Stomach (tissue), 19 donors: ENCODE measurements at places on chromosomes 5 and 9. TPM values are rescaled to one million over a fixed set of nuclear protein-coding genes. Genes with fewer than 3 reads are reported as not detected.

DNA sequence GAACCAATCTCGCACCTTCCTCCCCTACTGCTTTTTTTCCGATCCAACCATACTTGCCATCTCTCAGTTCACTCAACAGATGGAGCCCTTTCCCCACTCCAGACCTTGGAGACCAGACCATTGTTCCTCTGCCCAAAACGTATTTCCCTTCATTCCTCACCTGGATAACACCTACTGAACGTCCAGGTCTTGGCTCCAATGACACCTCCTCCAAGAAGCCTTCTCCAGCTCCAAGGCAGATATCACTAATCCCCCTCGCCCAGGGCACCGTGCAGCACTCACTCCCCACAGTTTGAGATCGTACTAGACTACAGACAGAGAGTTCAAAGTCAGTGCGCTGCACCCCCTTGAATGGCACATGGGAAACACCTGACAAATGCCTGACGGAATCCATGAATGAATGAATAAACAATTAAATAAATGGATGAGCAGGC is 47.1 kb upstream of the AKNA start:
- H3K27ac ChIP-seq, result no peak overlapping the region
- no peak overlapping the region for H3K4me3 ChIP-seq
- H3K4me1 ChIP-seq, result no peaks in the 10 kb centered on the region
- peaks cover 6% of the 10 kb centered on the region for H3K36me3 ChIP-seq
- peak; percentile 70 for DNase-seq

- H3K27ac ChIP-seq, result no peak overlapping the region
- no peak overlapping the region for H3K4me3 ChIP-seq
- H3K36me3 ChIP-seq, result peaks cover 42% of the 10 kb centered on the region
- H3K4me1 ChIP-seq, result peaks cover 18% of the 10 kb centered on the region
These were observed 103.1 kb downstream of the SERINC5 start for GRCh38 chr5:80152778-80153177.

DNA sequence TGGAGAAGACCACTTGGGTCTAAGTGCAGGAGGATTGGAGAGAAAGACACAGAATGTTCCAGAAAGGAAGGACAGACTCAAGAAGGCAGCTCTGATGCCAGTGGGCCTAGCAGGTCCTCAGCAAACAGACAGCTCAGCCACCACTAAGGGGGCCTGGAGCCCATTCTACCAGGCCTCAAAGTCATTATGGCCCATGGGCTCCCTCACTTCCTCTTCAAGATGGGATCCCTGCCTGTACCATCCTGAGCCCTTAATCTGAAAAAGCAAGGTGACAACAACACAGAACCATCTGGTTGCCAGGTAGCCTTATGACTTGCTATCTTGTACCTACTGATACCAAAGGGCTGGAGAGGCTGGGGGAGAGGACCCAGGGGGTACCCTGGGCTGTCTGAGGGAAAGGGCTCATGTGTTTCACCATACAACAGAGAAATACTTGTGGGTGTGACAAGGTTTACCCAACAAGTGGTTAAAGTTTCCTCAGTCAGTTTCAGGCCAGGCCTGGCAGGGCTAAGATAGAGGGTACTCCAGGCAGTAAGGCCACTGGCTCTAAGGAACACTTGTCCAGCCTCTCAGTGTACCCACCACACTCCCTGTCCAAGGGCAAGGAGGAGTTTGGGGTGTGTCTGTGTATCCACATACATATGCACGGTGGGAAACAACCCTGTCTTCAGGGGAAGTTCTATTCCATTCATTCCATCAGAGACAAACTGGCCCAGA is 30.7 kb downstream of the TCF7 start:
- DNase-seq, result peak; percentile 4
- H3K36me3 ChIP-seq, result peaks cover 86% of the 10 kb centered on the region
- no peak overlapping the region for H3K4me3 ChIP-seq
- no peak overlapping the region for H3K27ac ChIP-seq
- peaks cover 56% of the 10 kb centered on the region for H3K4me1 ChIP-seq
- H3K27me3 ChIP-seq, result no peaks in the 10 kb centered on the region

DNA sequence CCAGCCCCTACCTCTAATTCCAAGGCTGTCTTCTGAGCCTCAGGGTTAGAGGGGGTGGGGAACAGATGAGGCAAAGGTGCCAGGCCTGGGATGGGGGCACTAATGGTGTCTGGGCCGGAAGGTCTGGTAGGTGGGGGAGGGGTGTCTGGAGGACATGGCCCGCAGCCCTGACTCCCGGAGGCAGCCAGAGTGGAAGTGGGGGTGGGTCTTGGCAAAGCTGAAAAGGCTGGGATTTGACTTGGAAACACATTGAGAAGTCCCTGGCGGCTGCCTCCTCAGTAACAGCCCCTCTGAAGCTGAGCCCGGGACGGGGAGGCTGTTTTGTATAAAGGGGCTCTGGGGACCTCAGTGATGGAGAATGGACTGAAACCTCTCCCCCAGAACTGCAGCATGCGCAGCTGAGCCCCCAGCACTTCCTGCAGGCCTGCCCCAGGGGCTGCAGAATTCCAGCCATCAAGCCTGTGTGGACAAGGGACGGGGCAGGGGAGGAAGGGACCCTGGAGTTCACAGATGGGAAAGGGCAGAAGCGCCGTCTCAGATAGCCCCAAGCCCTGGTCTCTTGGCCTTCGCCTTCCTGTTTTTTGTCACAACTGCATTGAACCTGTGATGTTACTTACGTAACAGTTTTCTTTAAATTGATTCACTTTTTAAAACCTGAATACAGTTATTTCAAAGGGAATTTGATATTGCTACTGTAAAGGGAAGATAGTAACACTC is 49.3 kb upstream of the SYNPO start:
- no peak overlapping the region for H3K4me3 ChIP-seq
- DNase-seq, result no peak
- peaks cover 41% of the 10 kb centered on the region for H3K4me1 ChIP-seq
- H3K27me3 ChIP-seq, result no peaks in the 10 kb centered on the region
- H3K27ac ChIP-seq, result peak overlapping the region; percentile 60

DNA sequence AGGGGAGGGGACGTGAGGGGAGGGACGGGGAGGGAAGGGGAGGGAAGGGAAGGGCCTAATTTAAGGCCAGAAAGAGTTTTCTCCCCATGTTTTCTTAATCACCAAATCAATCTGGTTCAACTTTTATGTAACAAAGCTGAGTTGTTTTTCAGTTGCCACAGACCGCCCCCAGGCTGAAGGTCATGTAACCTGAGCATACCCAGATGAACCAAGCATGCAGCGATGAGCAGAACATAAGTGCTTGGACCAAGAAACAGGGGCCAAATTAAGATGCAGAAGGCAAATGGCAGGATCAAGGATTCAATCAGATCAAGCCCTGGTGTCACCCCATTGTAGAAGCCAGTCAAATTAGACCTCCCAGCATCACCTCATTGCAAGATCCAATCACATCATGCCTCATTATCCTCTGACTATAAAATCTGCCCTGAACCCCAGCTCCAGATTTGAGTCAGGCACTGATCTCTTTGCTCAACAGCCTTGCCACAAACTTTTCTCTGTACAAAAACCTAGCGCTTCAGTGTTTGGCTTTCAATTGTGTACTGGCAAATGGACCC is 113.5 kb upstream of the TNPO1 start:
- H3K27me3 ChIP-seq, result no peaks in the 10 kb centered on the region
- DNase-seq, result no peak
- no peaks in the 10 kb centered on the region for H3K36me3 ChIP-seq
- H3K4me3 ChIP-seq, result no peak overlapping the region
- H3K4me1 ChIP-seq, result no peaks in the 10 kb centered on the region

DNA sequence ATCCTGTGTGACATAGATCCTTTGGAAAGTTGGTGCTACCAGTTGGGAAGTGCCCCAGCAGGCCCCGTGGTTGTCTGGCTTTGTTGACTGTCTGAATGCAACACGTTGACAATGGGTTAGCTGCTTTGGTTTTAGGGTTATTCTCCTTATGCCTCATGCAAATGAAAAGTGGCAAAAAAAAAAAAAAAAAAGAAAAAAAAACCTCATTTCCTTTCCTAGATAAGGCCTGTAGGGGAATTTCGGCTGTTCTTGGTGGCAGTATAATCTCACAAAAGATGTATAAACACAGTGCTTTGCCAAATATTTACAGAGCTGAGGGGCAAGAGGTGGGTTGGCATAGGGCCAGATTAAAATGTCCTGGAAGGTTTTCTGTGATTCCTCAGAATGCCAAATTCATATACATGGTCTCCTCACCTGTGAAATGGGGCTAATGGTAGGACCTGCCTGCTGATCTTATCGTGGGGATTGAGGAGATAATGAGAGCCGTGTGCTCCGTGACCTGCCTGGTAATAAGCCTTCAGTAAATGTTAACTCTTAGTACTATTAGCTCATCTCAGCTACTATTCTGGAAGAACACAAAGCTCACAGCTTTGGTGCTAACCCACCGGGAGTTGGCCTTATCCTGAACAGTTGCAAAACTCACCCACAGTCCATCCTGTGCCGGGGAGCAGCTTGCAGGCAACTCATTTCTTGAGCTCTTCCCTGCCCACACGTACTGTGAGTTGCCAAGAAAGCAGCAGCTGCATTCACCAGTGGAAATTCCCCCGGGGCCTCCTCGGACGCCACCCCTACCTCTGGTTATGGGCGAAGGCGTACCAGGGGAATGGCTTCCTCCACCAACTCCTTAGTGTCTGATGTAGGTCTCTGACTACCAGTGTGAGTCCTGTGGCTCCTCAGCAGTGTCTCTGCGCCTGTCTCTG is 220.3 kb downstream of the NR3C1 start:
- H3K36me3 ChIP-seq, result no peaks in the 10 kb centered on the region
- H3K27ac ChIP-seq, result no peak overlapping the region
- H3K4me1 ChIP-seq, result peaks cover 59% of the 10 kb centered on the region
- peak; percentile 72 for DNase-seq

DNA sequence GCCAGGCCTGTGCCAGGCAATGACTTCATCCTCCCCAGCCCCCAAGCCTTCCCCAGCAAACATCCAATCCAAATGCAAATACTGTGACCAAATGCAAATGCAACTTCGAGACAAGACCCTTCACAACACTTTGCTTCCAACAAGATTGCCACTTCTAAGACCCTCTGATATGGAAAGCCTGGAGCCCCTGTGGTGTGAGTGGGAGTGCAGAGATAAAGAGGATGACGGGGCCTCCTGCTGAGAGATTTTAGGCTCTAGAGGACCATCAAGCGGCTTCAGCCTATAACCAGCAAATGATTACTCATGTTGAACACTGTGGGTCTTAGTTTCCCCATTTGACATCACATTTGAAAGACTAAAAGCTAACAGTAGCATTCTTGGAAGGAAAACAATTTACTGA is 46.6 kb upstream of the GABRP start:
- H3K36me3 ChIP-seq, result no peaks in the 10 kb centered on the region
- no peak overlapping the region for H3K27ac ChIP-seq
- DNase-seq, result no peak
- H3K27me3 ChIP-seq, result no peaks in the 10 kb centered on the region
- H3K4me3 ChIP-seq, result no peak overlapping the region
- no peaks in the 10 kb centered on the region for H3K4me1 ChIP-seq

LHX3 gene
- not detected for total RNA-seq
